Frontal cortex (tissue), 4 donors: ENCODE measurements at places on chromosomes 1 and 21. TPM values are rescaled to one million over a fixed set of nuclear protein-coding genes. Genes with fewer than 3 reads are reported as not detected.

Gene C1orf94
- total RNA-seq, result under 0.01 TPM

Gene CRP
- not detected for total RNA-seq

Gene COL9A2
- total RNA-seq, result 6.9 TPM

Gene ITGB2
- 4.9 TPM for total RNA-seq

Gene NKAIN1
- 28.1 TPM for total RNA-seq

Gene CLEC20A
- not detected for total RNA-seq

DNA sequence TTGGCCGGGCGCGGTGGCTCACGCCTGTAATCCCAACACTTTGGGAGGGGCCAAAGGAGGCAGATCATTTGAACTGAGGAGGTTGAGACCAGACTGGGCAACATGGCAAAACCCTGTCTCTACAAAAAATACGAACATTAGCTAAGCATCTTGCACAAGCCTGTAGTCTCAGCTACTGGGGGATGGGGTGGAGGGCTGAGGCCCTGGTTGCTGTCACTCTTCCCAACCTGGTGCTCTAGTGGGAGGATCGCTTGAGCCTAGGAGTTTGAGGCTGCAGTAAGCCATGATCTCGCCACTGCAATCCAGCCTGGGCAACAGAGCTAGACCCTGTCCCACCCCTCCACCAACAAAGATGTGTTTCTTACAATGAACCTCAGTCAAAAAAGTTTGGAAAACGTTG, 2.8 kb downstream of the PHGDH start:
- DNase-seq, result no peak

- DNase-seq, result no peak
These were observed 253.3 kb downstream of the KAZN start for GRCh38 chr1:14851760-14852159.

- DNase-seq, result no peak
These were observed 1648.4 kb downstream of the KCNT2 start for GRCh38 chr1:194959795-194960194.

DNA sequence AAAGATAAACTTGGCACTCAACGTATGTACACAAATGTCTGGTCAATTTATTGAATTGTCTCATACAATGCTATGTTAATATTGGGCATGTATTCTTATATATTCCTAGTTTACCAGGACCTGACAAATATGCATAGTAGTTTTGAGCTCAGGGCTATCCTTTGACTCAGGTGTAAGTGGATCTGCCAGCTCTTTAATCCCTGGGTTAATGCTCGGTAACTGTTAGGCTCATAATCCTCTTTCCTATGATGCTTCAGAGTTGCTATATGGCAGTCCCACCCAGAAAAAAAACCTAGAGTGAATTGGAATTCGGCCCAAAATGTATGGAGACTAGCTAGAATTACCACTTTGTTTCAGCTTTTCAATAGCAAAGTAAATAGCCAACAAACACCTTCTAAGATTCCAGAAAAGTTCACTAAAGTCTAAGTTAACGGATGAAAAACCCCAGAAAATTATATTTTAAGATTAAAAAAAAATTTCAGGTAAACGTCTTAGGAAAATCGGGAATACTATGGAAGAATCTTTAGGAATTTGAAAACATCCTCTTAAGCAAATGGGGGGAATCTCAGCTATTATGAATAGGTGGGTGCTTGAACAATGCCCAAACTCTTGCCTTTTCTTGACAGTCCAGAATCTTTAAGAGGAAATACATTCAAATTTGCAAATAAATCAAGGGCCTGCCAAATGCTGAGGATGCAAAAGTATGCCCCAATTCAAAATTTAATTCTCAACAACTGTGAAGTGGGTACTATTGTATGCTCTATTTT, 10.9 kb downstream of the H3-3A start:
- no peak for DNase-seq

- peak; percentile 86 for DNase-seq
These were observed 8.6 kb upstream of the ACTRT2 start for GRCh38 chr1:3012456-3013291.

DNA sequence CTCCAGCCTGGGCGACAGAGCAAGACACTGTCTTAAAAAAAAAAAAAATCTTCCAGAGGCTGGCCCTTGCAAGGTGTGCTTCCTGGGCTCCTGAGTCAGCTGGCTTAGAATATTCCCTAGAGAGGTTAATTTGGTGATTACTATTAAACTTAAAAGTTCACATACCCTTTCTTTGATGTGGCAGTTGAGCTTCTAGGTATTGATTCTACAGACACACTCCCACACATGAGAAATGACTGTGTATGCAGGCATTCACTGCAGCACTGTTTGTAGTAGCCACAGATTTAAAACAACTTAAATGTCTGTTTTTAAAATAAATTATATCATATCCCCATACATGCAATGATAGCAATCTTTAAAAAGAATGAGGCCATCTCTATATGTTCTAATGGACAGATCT, 93.4 kb downstream of the GDAP2 start:
- no peak for DNase-seq

DNA sequence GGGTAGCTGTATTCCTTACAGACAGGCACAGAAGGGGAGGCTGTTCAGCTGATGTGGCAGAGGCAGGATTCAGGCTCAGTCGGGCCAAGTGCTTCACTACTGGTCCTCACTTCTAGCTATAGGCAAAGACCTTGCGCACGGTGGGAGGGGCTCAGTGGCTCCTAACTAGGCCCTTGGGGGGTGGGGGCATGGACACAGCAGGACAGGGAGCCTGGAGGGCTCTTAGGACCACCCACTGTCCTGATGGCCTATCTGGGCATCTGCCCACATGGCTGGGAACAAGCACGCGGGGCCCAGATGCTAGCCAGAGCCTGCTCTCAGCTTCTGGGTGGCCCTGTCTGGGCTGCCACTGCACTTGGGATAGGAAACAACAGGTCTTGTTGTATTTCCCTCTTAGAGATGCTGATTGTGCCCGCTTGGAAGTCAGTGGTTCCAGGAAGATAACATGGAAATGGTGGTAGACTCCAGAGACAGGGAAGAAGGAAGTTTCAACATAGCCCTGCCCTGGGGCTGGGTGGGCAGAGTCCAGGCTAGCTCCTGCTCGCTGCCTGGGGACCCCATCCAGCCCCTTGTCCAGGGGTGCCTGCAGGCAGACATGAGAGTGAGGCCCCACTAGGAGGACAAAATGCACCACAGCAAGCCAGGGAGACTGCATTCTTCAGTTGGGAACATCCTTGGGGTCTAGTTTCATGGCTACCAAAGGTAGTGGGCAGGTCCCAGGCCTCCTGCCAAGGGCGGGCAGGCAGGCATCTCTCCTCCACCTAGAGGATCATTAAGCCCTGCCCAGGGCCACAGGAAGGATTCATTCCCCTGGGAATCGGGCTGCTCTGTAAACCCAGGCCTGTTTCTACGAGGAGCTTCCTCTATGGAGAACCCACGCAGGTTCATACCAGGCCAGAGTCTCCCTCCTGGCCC, 102.5 kb downstream of the BCAR3 start:
- no peak for DNase-seq

GRCh38 chr1:225815526-225816178, 5.7 kb downstream of the EPHX1 start:
- no peak for DNase-seq

DNA sequence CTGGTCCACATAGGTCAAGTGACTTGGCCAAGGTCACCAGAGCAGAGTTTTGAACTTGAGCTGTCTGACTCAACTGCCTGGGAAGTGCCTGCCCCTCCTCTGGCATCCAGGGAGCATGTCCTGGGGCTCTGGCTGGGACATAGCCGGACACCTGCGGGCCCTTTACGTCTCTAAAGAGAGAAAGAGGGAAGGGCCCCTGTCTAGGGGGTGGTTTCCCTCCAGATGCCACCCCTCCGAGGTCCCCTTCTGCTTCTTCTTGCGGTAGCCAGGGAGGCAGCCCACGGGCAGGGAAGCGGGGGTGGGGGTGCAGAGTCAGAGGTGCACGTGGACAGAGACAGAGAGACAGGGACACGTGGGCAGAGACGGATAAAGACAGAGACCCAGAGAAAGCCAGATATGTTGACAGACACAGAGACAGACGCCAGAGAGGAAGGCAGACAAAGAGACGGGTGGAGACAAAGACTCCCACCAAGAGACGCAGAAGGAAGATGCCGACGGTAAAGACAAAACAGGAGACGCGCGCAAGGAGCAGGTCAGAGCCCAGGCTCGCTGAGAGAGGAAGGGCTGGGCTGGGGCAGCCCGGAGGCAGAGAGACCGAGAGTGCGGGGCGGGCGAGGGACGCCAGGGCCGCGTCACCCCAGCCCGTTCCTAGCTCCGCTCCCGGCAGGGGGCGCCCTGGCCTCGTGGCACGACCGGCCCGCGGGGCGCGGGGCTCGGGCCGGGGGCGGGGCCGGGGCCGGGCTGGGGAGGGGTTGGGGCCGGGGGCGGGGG, 458 bp upstream of the ALPL start:
- peak; percentile 83 for DNase-seq

DNA sequence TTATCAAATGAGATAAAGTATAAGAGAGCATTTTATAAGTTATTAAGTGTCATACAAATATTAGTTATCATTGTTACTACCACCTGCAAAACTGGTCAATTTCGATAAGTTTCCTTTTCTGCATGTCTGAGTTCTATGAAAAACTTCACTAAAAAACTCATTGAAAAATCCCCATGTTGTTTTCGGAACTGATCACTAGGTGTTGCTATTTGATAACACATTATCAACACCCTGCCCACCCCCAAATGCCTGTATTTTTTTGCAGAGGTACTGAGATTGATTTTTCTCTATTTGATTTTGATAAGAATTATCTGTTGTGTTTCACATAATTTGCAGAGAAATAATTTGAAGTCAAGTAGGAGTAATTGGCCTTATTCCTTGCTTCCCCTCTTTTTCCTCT, 22.1 kb upstream of the DISP1 start:
- DNase-seq, result no peak
